ENCODE measurements at places on chromosomes 3 and 15. TPM values are rescaled to one million over a fixed set of nuclear protein-coding genes. Genes with fewer than 3 reads are reported as not detected.

- DNase-seq, result no peak
Observed at GRCh38 chr3:116067326-116067725, 378.0 kb downstream of the LSAMP start.

Gene CTDSPL
- polyA plus RNA-seq, result 13.6 TPM

Gene TLR9
- 0.05 TPM for polyA plus RNA-seq

GRCh38 chr3:27431116-27431515 lies 53.1 kb downstream of the SLC4A7 start:
- no peak for DNase-seq

Gene SKOR1
- polyA plus RNA-seq, result 0.11 TPM

Gene AGTR1
- polyA plus RNA-seq, result 23.7 TPM

Gene RBP2
- polyA plus RNA-seq, result not detected

DNA sequence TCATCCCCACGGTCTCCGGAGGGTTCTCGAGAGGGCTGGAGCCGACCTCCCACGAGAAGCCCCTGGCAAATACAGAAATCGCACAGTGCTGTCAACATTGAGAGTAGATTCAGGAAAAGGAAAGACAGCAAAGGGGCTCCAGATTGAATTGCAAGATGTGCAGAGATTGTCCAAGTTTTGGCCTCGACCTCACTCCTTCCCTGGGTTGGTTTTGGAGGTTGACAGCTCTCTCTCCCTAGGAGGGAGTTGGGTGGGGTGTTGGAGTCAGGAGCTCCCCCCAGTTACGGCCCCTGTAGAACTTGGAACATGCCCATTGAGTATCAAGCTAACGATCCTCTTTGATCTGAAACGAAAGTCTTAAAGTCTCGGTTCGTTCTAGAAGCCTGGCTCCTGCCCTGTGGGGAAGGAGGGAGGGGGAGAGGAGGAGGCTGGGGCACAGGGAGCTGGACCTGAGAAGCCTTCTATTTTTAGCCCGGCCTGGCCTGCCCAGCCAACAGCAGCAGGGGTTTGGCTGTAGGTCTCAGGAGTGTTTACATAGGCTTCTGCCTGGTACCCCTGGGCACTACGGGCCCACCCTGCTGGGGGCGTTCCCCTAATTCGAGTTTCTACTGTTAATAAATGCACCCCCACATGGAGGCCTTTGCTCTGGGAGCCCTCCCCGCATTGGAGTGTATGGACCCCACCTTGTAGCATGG lies 672 bp upstream of the KY start:
- no peak for DNase-seq

- no peak for DNase-seq
Observed at GRCh38 chr3:16260046-16260445, 4.7 kb downstream of the DPH3 start.

DNA sequence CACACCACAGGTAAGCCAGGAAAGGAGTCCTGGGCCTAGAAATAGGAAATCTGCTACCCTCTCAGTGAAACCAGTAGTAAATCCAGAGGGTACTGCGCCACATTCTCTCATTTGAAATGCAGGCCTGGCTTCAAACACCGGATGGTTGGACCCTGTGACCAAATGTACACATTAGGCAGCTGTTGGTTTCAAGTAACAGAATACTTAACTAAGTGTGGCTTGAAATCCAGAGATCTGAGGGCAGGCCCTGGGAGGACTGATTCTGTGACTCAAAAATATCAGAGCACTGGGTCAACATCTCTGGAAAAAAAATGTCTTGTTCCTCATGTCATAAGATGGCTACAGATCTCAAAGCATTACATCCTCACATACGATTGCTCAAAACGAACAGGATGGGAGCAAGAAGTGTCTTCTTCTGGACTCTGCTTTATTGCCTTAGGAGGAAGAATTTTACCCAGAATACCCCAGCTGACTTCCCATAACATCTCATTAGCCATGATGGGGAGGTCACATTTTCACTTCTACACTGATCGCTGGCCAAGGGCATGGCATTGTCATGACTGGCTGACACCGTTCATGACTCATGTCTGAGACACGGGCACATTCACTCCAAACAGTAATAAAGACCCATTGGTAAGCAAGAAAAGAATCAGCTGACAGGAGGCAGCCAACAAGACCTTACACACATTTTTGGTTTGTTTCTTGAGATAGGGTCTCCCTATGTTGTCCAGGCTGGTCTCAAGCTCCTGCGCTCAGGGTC lies 166.0 kb downstream of the ARRDC4 start:
- DNase-seq, result no peak

Gene FBXO40
- 72.1 TPM for polyA plus RNA-seq

GRCh38 chr3:136109499-136109898 lies 86.6 kb downstream of the MSL2 start:
- DNase-seq, result no peak

- peak; percentile 51 for DNase-seq
Observed at GRCh38 chr3:23612296-23612891, 193.4 kb upstream of the UBE2E1 start.
